Muscle of leg (tissue), 16 donors: ENCODE measurements at places on chromosomes 4 and X.
A peak's percentile ranks its signal among the peaks of the same experiment; 100 is the strongest.

DNA sequence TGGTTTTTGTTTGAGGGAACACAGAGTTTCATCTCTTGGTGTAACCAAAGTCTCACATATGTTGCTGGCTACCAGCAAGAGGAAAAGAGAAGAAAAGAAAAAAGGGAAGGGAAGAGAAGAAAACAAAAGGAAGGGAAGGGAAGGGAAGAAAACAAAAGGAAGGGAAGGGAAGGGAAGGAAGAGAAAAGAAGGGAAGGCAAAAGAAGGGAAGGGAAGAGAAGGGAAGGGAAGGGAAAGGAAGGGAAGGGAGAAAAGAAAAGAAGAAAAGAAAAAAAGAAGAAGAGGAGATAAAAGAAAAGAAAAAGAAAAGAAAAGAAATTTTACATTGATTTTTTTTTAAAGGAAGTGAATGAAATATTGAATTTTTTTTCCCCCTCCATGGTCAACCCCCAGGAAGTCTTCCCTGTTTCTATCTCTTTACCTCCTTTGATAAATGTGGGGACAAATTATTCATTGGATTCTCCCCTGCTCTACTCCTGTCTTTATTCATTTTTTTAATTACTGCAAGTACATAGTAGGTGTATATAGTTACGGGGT lies 228.0 kb downstream of the SHOX start:
- DNase-seq = no peak

DNA sequence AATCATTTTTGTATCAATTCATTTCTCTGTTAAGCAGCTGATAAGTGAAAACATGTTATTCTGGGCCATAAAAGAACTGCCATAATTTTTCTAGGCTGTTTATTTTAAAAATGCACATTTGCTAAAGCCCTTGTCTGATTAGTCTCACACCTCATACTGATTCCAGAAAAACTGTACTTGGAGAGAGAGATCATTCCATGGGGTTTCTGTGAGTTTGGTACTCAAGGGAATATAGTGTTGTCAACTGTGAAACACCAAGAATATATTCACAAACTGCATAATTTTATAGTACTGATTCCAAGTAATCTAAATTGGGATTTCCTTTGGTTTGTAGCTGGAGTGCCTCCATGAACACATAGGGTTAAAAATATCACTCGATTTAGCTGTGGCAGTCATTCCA lies 547.6 kb downstream of the RPA4 start:
- DNase-seq = no peak

GRCh38 chrX:77776659-77777058 lies 9.4 kb downstream of the ATRX start:
- DNase-seq = no peak

GRCh38 chr4:26877961-26878360 lies 17.3 kb downstream of the STIM2 start:
- DNase-seq = no peak

DNA sequence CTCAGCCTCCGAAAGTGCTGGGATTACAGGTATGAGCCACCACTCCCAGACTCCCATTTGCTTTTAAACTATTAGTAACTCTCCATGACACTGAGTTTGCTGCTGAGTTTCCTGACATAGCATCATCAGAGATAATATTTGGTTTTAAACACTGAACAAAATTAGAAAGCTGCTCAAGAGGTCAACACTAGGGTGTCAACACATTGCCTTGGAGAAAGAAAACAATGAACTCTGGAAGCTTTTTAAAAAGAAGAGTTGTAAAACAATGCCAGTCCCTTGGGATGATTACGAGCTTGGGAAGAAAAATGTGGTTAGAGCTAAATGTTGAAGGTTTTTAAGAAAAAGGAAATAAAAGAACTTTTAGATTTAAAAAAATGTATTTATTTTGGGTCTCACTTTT lies 264.8 kb downstream of the CAMK2D start:
- DNase-seq = no peak

DNA sequence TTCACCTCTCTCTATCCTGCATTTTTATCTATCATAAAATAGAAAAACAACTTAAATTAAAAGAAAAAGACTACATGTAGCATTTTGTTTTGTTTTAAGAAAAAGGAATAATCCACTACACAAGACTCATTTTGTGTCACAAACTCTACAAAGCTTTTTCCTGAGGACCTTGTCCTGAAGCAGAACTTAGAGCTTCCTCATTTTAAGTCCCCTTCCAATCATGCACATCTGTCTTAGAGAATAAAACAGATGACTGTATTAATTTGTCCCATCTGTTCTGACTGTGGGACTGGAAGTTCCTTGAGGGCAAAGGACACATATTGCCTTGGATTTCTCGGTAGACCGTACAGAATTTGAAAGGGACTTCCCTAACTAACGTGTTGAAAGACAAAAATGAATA lies 218.5 kb downstream of the COL25A1 start:
- DNase-seq = no peak

- peak; percentile 60 for DNase-seq
Measured at GRCh38 chr4:99615170-99615820, 40.7 kb downstream of the MTTP start.
